Thymus (tissue), 14 donors: ENCODE measurements at places on chromosomes 5 and 9. TPM values are rescaled to one million over a fixed set of nuclear protein-coding genes. Genes with fewer than 3 reads are reported as not detected.

GRCh38 chr9:99134893-99135341, 30.0 kb downstream of the TGFBR1 start:
- H3K4me3 ChIP-seq = no peak overlapping the region
- H3K27me3 ChIP-seq = no peaks in the 10 kb centered on the region
- H3K27ac ChIP-seq = peak overlapping the region; percentile 92
- no peak for DNase-seq
- peaks cover 28% of the 10 kb centered on the region for H3K4me1 ChIP-seq

DNA sequence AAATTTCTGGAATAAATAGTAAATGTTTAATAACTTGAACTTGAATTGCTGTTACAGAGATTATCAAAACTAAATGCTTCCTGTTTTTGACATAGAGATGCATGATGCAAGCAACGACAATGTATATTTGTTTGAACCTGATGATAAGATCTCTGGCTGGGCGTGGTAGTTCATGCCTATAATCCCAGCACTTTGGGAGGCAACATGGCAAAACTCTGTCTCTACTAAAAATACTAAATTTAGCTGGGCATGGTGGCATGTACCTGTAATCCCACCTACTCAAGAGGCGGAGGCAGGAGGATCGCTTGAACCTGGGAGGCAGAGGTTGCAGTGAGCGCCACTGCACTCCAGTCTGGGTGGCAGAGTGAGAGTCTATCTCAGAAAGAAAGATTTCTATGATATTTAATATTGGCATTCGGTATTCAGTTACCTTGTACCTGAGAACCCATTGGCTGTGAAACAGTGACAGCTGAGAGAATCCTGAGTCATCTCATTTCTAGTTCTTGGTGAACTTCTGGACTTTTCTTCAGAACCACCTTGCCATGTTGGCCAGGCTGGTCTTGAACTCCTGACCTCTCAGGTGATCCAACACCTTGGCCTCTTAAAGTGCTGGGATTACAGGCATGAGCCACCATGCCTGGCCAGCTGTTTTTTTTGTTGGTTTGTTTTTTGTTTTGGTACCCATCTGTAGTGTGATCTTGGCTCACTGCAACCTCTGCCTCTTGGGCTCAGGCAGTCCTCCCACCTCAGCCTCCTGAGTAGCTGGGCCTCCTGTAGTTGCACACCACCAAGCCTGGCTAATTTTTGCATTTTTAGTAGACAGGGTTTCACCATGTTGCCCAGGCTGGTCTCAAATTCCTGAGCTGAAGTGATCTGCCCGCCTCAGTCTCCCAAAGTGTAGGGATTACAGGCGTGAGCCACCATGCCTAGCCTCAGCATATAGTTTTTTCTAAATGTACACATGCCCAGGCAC, 10.0 kb upstream of the FGF18 start:
- no peak for DNase-seq
- H3K36me3 ChIP-seq = peaks cover 80% of the 10 kb centered on the region
- no peaks in the 10 kb centered on the region for H3K4me1 ChIP-seq
- H3K27ac ChIP-seq = no peak overlapping the region
- H3K4me3 ChIP-seq = no peak overlapping the region

- H3K4me1 ChIP-seq = no peaks in the 10 kb centered on the region
- DNase-seq = no peak
- H3K36me3 ChIP-seq = no peaks in the 10 kb centered on the region
- peaks cover 21% of the 10 kb centered on the region for H3K27me3 ChIP-seq
- no peak overlapping the region for H3K4me3 ChIP-seq
- H3K27ac ChIP-seq = no peak overlapping the region
Observed at GRCh38 chr5:139960723-139961383, 82.2 kb downstream of the NRG2 start.

- no peak for DNase-seq
- H3K27me3 ChIP-seq = no peaks in the 10 kb centered on the region
- H3K4me3 ChIP-seq = no peak overlapping the region
- no peak overlapping the region for H3K27ac ChIP-seq
- H3K36me3 ChIP-seq = peaks cover 47% of the 10 kb centered on the region
Observed at GRCh38 chr9:92632641-92633040, 37.3 kb downstream of the IPPK start.

DNA sequence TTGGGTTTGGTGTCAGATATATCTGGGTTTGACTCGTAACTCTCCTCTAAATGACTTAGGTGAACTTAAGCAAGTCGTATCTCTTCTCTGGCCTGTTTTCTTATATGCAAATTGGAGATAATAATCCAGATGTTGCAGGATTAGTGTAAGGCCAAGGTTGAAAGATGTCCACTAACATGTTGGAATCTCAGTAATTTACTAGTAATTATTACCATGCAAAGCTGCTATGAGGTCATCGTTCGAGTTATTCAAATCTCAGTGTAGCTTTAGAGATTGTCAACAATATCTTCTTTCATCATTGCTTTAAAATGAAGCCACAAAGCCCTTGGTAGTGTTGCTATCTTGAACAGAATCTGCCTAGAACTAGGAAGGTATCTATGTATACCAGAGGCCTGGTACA, 437.7 kb upstream of the KLF4 start:
- H3K27me3 ChIP-seq = no peaks in the 10 kb centered on the region
- no peaks in the 10 kb centered on the region for H3K36me3 ChIP-seq
- no peaks in the 10 kb centered on the region for H3K4me1 ChIP-seq
- H3K4me3 ChIP-seq = no peak overlapping the region
- no peak for DNase-seq

DNA sequence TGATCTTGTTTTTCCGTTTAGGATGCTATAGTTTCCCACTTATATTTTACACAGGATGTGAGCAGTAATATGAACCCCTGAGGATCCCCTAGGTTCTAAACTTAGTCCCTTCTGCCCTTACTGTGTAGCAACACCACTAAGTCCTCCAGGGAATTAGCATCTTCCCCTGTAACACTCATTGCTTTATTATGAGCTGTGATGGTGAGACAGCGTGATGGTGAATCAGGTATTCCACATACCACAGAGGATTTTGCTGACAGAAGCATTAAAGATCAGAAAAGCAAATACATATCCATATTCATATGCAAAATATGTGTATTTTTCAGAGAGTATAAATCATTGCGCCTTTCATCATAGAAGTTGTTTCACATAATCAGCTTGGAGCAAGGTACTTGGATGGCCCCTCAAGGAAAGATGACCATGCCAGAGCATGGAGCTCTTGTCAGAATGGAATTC, 317.0 kb downstream of the ICE1 start:
- H3K36me3 ChIP-seq = no peaks in the 10 kb centered on the region
- H3K27me3 ChIP-seq = no peaks in the 10 kb centered on the region
- no peak overlapping the region for H3K27ac ChIP-seq

GRCh38 chr5:140214831-140215230, 39.8 kb downstream of the CYSTM1 start:
- H3K4me3 ChIP-seq = no peak overlapping the region
- H3K27ac ChIP-seq = no peak overlapping the region
- no peaks in the 10 kb centered on the region for H3K4me1 ChIP-seq
- H3K27me3 ChIP-seq = no peaks in the 10 kb centered on the region
- no peaks in the 10 kb centered on the region for H3K36me3 ChIP-seq

GRCh38 chr5:91313757-91314673, 69.1 kb downstream of the ARRDC3 start:
- no peaks in the 10 kb centered on the region for H3K27me3 ChIP-seq
- H3K36me3 ChIP-seq = no peaks in the 10 kb centered on the region
- peaks cover 41% of the 10 kb centered on the region for H3K4me1 ChIP-seq
- peak; percentile 61 for DNase-seq
- H3K27ac ChIP-seq = peak overlapping the region; percentile 70

DNA sequence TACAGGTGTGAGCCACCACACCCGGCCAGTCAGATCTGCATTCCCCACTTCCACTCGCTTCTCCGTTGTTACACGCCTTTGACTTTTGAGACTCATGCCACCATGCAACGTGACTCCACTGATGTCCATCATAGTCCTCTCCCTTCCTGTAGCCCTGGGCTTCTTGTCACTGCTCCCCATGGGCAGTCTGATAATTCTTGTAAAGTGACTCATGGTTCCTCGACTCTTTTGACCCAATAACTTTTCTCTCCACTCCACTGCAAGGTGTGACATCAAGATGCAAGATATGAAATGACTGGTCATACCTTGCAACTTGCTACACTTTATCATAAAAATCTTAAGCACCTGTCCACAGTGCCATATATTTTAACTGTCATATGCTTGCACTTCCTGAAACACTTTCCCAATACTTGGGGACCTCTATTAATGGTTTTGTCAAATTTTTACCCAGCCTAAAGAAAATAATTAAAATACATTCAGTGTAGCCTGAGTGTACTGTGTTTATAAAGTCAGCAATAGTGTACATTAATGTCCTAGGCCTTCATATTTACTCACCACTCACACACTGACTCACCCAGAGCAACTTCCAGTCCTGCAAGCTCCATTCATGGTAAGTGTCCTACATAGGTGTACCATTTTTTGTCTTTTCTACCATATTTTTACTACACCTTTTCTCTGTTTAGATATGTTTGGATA, 18.6 kb upstream of the ANKRD18A start:
- H3K36me3 ChIP-seq = no peaks in the 10 kb centered on the region
- no peak overlapping the region for H3K27ac ChIP-seq
- H3K27me3 ChIP-seq = no peaks in the 10 kb centered on the region
- no peak for DNase-seq
- H3K4me3 ChIP-seq = no peak overlapping the region

DNA sequence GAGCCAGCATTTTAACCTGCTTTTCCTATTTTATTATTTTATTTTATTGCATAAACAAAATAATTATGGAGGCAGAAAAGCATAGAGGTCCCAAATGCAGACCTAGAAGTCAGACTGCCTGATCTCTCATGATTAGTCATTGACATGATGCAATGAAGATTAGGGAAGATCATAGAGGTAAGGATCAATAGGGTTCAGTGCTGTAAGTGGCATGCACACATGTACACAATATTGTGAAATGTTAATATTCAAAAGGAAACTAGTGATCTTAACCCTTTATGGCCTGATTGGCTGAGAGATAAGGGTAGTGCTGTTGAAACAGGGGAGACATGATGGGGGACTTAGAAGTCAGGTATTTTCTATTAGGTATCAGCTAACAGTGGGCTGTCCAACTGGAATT, 1.1 kb upstream of the FRRS1L start:
- H3K27ac ChIP-seq = no peak overlapping the region
- DNase-seq = no peak
- H3K4me3 ChIP-seq = no peak overlapping the region
- H3K27me3 ChIP-seq = peaks cover 29% of the 10 kb centered on the region
- H3K36me3 ChIP-seq = no peaks in the 10 kb centered on the region

DNA sequence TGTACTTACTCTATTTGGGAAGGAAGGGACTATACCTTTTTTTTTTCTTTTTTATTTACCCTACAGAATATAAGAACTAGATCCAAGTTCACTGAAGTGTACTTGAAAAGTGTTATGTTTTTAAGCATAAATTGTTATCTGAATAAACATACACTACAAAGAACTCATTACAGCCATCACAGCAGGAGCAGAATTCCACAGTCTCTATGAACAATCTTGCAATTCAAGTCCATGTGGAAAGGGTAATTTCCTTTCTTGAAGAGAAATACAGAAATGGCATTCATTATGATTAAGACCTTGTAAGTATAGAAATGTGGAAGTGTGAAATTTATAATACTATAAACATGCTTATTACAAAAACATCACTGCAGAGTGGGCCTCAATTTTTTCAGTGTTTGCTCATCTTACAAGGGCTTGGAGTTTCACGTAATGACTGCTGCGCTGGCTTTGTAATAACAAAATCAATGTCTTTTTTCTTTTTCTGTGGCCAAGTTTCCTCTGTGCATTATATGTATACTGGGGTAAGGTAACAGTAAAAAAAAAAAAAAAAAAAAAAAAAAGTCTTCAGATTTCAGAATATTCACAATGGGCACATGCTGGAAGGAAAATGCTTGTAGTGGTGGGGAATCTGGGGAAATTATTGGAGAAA, 77.0 kb upstream of the GNA14 start:
- DNase-seq = no peak
- H3K4me3 ChIP-seq = no peak overlapping the region

DNA sequence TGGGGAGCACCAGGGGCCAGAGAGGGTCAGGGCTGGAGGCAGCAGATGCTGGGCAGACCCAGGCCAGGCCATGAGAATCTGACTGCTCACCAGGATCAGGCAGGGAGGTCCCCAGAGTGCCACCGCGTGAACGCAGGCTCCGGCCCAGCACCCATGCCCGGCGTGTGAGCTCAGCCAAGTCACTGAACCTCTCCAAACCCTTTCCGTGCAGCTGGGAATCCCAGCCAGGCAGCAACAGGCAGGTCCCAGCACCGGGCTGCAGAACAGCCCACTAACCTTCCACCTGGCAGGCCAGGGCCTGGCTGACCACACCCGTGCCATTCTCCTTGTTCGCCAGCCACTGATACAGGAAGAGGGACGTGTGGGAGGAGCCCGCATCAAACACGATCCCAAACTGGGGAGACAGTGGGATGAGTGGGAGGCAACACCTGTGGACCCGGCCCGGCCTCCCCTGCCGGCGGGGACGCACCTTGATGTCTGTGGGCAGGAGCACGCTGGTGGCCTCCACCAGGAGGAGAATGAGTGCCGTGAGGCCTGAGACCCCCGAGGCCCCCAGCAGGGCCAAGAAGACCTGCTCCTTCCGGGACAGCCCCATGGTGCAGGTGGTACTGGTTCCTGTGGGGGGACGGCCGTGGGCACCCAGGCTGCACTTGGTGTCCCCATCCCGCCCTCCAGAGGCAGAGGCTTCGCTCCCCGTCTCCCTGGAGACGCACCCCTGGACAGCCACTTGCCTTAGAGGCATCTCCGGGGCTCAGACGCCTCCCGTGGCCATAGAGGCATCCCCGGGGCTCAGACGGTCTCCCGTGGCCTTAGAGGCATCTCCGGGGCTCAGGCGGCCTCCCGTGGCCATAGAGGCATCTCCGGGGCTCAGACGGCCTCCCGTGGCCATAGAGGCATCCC, 3.2 kb downstream of the ENTPD8 start:
- no peaks in the 10 kb centered on the region for H3K36me3 ChIP-seq
- no peak for DNase-seq
- no peak overlapping the region for H3K27ac ChIP-seq
- H3K27me3 ChIP-seq = peaks cover 12% of the 10 kb centered on the region
- H3K4me3 ChIP-seq = no peak overlapping the region
- H3K4me1 ChIP-seq = no peaks in the 10 kb centered on the region

- no peak overlapping the region for H3K27ac ChIP-seq
- H3K36me3 ChIP-seq = no peaks in the 10 kb centered on the region
- no peak overlapping the region for H3K4me3 ChIP-seq
- no peak for DNase-seq
- peaks cover 30% of the 10 kb centered on the region for H3K27me3 ChIP-seq
- H3K4me1 ChIP-seq = peaks cover 3% of the 10 kb centered on the region
Observed at GRCh38 chr5:505951-506525, 18.2 kb downstream of the SLC9A3 start.

Gene ARL14EPL
- 0.18 TPM for polyA plus RNA-seq

Gene FAM81B
- 0.66 TPM for polyA plus RNA-seq

Gene PCA3
- 0.09 TPM for polyA plus RNA-seq

Gene PAPPA
- polyA plus RNA-seq = 0.34 TPM

Gene DPH7
- polyA plus RNA-seq = 93.1 TPM
